CD8-positive, alpha-beta memory T cell (primary cell): ENCODE measurements at places on chromosomes 12 and 14. TPM values are rescaled to one million over a fixed set of nuclear protein-coding genes. Genes with fewer than 3 reads are reported as not detected.

Gene FGD4
- total RNA-seq, result 0.64 TPM

Gene P2RX7
- 4.3 TPM for total RNA-seq

Gene LRRC10
- not detected for total RNA-seq

Gene OAS2
- 40.1 TPM for total RNA-seq

DNA sequence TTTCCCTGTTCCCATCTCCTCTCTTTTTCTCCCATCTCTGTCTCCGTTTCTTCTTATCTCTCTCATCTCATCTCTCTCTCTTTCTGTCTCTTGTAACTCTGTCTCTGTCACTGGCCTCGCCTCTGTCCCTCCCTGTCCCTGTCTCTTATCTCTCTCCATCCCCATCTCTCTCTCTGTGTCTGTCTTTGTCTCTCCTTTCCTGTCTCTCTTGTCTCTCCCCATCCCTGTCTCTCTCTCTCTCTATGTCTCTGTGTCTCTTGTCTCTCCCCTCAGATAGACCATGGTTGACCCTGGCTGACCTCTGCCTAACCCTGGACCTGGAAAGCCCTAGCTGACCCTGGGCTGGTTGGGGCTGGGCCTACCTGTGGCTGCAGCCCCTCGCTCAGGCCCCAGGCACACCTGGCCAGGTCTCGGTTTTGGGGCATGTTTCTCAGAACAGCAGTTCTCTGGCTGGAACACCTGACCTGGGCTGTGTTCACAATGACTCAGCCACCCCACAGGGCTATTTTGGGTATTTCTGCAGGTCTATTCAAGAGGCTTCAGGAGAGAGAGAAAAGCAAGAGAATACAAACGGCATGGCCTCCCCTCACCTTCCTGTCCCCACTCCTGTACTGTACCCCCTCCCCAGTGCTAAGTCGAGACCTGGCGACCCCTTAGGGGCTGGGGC is 174.4 kb downstream of the TMEM121 start:
- H3K4me3 ChIP-seq, result no peak overlapping the region
- H3K4me1 ChIP-seq, result no peaks in the 10 kb centered on the region
- no peak overlapping the region for H3K27ac ChIP-seq
- no peaks in the 10 kb centered on the region for H3K36me3 ChIP-seq
- no peak for DNase-seq

- H3K27me3 ChIP-seq, result no peaks in the 10 kb centered on the region
- H3K36me3 ChIP-seq, result no peaks in the 10 kb centered on the region
- peaks cover 94% of the 10 kb centered on the region for H3K4me1 ChIP-seq
- peak overlapping the region; percentile 13 for H3K27ac ChIP-seq
These were observed 38.3 kb downstream of the ATF7IP start for GRCh38 chr12:14403711-14404196.

GRCh38 chr12:133026996-133027395 is 10.3 kb upstream of the ZNF84 start:
- no peaks in the 10 kb centered on the region for H3K36me3 ChIP-seq
- H3K27ac ChIP-seq, result no peak overlapping the region
- no peaks in the 10 kb centered on the region for H3K4me1 ChIP-seq
- H3K4me3 ChIP-seq, result no peak overlapping the region
- no peaks in the 10 kb centered on the region for H3K27me3 ChIP-seq
